Glutamatergic neuron (in vitro differentiated cells): ENCODE measurements at places on chromosomes 3 and 15. TPM values are rescaled to one million over a fixed set of nuclear protein-coding genes. Genes with fewer than 3 reads are reported as not detected.

DNA sequence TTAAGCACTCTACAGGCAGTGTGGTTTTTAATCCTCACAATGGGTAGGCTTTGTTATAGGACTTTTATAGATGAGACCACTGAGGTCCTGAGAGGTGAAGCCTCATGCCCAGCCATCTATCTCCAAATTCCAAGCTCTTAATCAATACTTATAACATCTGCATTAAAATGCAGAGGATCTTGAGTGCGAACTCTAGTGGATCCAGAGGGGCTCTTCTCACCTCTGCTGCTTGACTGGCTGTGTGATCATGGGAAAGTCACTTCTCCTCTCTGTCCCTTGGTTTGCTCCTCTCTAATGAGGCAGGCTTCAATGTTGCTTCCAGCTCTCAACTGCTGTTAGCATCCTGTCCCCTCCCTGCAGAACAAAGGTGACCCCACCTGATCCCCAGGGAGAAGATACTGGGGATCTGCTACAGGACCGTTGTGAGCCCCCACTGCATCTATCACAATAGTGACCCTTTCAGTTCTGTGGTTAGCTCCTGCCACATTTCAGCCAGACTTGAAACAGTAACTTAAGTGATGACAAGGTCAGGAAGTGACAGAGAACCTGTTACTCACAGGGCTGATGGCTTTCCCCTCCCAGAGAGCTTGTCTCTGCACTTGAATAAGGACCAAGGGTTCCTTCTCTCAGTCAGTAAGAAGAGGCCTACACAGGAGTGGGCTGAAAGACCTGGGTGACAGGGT, 1.3 kb downstream of the SLC27A2 start:
- no peaks in the 10 kb centered on the region for H3K36me3 ChIP-seq
- H3K27me3 ChIP-seq, result peaks cover 16% of the 10 kb centered on the region
- H3K4me3 ChIP-seq, result peak overlapping the region; percentile 89
- H3K4me1 ChIP-seq, result no peaks in the 10 kb centered on the region
- DNase-seq, result no peak

GRCh38 chr15:92112711-92113110, 259.2 kb downstream of the SLCO3A1 start:
- H3K27ac ChIP-seq, result no peak overlapping the region
- peaks cover 8% of the 10 kb centered on the region for H3K4me1 ChIP-seq

DNA sequence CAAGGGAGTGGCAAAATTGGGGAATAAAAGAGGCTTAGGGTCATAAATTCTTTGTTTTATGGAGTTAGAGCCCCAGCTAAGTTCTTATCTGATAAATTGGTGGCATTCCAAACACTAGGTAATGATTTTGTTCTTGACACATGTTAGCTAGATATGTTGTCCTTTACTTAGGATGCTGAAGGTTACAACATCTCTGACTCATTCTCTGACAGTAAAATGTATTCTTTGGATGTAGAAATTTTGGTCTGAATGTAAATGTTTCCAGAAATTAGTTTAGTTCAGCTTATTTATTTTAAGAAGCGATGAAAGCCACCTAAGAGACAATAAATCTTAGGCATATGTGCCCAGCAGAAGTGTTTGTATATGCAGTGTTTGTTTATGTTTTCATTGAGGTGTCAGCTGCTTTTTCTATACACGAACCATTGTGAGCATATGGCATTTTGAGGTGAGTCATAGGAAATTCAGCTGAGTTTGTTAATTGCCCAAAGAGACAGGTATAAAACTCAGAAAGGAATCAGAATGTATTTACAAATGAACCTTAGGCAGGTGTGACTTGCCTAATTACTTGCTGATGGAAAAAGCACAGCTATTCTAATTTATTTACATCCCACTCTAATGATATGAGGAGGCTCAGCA, 247.7 kb downstream of the AGBL1 start:
- peaks cover 12% of the 10 kb centered on the region for H3K36me3 ChIP-seq
- no peaks in the 10 kb centered on the region for H3K4me1 ChIP-seq
- DNase-seq, result no peak
- no peak overlapping the region for H3K27ac ChIP-seq
- H3K27me3 ChIP-seq, result no peaks in the 10 kb centered on the region

LOXL1 gene
- 163 TPM for total RNA-seq

GRCh38 chr3:52311576-52312119, 4.5 kb upstream of the DNAH1 start:
- peak overlapping the region; percentile 94 for H3K27ac ChIP-seq
- DNase-seq, result peak; percentile 90
- no peak overlapping the region for H3K4me3 ChIP-seq
- no peaks in the 10 kb centered on the region for H3K36me3 ChIP-seq
- H3K27me3 ChIP-seq, result peaks cover 17% of the 10 kb centered on the region
- H3K4me1 ChIP-seq, result peaks cover 43% of the 10 kb centered on the region

GRCh38 chr15:80026754-80027153, 32.7 kb upstream of the ZFAND6 start:
- H3K4me1 ChIP-seq, result no peaks in the 10 kb centered on the region
- no peaks in the 10 kb centered on the region for H3K36me3 ChIP-seq
- no peak overlapping the region for H3K4me3 ChIP-seq
- H3K27me3 ChIP-seq, result peaks cover 6% of the 10 kb centered on the region
- no peak for DNase-seq
